ENCODE measurements at places on chromosomes 13 and 19. TPM values are rescaled to one million over a fixed set of nuclear protein-coding genes. Genes with fewer than 3 reads are reported as not detected.
A peak's percentile ranks its signal among the peaks of the same experiment; 100 is the strongest.

GRCh38 chr13:52765611-52766390, 26.2 kb upstream of the CNMD start:
- DNase-seq = no peak

DNA sequence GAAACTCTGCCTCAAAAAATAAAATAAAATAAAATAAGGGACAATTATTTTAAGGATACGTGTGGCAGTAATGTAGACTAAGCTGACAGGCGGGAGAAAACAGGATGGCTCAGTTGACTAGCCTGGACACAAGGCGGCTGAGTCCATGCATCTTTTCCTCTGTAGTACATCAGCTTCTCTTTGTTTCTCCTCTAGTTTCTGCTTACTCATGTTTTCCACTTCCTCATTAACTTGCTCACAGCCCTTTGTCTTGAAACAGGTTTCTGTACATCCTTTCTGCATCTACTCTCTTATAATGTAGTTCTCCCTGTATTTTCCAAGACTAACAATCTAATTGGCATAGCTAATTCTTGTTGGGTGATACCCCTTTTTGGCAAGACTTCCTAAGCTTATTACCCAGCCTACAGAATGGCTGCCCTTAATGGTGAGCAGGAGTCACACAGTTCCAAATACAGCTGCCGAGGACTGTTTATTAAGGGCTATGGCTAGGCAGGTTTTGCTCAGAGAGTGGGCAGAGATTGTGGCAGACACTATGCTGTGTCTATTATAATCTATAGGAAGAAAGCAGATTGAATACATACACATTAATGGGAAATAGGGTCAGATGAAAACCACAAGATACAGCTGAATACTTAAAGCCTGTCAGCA, 58.7 kb upstream of the KLF5 start:
- no peak for DNase-seq

Gene SERTAD1
- 12.5 TPM for polyA plus RNA-seq

Gene ZNF100
- not detected for polyA plus RNA-seq

DNA sequence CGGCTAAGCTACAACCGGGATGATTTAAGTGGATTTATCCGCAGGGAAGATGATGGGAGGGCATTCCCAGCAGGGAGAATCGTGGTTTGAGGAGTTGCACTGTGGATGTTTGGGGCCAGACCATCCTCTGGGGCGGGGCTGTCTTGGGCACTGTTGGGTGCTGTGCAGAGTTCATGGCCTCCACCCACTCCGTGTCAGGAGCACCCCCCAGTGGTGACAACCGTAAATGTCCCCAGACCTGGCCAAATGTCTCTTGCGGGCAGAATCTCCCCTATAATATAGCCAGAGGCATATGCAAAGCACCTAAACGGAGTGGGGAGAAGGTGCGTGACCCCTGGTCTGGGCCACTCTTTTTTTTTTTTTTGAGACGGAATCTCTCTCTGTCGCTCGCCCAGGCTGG, 40.2 kb downstream of the SMIM24 start:
- DNase-seq = peak; percentile 73

- DNase-seq = peak; percentile 24
These were observed 30.1 kb downstream of the EPS15L1 start for GRCh38 chr19:16441661-16442162.
